ENCODE measurements at places on chromosomes 16 and 17.

DNA sequence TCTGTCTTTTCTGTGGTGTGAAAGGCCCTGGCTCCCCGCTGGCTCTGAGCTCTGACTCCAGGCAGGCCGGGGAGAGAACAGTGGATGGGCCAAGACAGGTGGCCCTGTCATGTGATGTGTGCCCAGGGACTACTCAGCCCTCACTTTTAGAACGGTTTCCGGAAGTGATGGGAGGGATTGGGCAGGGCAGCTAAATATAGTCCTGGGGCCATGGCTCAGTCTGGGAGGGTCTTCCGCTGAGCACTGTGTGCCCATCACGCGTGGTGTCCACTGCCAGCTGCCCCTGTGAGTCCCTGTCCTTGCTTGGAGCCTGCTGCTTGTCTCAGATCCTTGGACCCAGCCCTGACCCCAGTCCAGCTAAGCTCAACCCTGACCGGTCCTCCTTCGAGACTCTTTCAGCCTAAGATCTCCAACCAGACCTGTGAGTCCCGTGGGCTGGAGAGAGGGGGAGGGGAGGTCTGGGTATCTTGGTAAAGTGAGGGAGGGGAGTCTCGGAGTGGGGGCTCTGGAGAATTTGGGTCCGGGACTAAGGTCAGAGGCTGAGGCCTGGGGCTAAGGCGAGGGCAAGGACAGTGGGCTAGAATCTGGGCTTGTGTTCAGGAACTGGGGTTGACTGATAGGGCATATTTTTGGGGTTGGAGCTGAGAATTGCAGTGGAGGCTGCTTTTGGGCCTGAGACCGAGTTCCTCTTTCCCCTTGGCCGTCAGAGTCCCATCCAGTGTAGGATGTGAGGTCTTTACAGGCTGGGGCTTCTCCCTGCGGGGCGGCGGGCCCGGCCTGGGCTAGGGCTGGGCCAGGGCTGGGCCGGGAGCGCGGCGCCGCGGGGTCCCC, at the start of gene TRIM72:
Gene TRIM72 (plus strand): TSS at position 243 of the 831 bp plus-strand sequence. CDS start 620 bp downstream, outside the sequence.
- no peak for DNase-seq

DNA sequence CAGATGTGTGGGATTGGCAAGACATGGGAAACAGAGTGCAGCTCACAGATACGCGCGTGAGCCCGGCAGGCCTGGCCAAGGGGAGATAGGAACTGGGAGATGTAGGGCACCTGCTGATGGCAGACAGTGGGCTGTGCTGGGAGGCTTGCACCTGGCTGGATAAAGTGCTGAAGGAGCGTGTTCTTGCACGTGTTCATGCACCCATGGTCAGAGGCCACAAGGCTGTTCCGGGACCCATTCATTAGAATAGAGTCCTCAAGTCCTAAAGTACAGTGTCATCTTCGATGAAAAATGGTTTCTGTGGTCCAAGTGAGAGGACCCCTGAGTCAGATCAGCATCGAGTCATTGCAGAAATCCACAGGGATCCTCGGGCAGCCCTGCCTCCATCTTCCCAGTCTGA, 236.4 kb downstream of the CCDC182 start:
- no peak for DNase-seq

DNA sequence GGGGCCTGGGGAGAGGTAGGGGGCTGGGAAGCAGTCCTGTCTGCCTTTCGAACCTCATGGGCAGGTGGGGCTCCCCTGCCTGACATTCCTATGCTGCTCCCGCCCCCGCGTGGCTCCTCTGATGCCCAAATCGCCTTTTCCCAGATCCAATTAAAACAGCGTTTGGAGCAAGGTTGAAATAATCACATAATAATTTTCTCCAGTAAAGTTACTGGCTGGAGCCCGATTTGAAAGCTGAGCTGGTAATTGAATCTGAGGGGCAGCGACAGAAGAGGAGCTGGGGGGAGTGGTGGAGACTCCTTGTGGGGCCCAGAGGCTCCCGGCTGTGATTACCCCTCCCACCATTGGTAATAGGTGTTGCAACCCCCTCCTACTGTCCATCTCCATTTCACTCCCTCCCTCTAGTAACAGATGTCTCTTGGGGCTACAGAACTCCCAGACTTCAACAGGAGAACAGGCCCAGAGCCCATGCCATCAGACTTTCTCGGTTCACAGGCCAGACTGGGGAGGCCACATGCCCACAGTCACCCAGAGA, 38.9 kb upstream of the C1QL1 start:
- no peak for DNase-seq

DNA sequence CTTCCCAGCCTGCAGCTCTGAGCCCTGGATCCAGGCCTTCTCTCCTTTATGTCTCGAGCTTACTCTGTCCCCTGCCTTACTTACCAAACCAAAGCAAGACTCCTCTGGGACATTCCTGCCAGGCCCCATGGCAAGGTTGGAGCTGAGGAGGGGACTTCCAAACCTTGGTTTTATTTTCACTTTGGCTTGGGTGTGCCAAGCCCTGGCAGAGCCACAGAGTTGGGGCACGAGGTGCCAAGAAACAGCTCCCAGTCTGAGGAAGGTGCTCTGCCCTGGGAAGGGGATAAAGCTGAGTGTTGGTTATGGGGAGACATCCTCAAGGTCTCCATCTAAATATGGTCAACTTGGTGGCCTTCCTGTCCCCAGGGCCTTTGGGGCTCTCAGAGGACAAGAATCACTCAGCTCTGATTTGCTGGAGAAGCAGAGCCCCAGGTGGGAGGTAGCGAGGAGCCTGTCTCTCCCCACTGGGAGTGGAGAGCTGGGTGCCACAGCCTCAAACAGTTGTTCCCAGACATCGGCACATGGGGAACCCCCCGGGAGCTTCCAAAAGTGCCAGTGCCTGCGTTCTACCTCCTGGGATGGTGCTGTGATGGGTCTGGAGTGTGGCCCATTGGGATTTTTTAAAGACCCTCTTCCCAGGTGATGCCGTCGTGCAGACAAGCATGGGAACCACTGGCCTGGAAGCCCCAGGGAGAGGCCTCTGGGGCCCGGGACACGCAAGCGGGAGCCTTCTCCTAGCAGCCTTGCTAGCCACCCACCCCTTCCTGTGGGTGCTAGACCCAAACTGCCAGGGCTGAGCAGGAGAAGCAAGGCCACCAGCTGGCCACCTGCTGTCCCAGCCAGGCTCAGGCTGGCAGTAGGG, 10.3 kb downstream of the NLRC5 start:
- no peak for DNase-seq

GRCh38 chr17:17906418-17907215, 65.6 kb downstream of the TOM1L2 start:
- DNase-seq, result no peak

- no peak for DNase-seq
These were observed 236.8 kb downstream of the IRX3 start for GRCh38 chr16:54049591-54050458.

DNA sequence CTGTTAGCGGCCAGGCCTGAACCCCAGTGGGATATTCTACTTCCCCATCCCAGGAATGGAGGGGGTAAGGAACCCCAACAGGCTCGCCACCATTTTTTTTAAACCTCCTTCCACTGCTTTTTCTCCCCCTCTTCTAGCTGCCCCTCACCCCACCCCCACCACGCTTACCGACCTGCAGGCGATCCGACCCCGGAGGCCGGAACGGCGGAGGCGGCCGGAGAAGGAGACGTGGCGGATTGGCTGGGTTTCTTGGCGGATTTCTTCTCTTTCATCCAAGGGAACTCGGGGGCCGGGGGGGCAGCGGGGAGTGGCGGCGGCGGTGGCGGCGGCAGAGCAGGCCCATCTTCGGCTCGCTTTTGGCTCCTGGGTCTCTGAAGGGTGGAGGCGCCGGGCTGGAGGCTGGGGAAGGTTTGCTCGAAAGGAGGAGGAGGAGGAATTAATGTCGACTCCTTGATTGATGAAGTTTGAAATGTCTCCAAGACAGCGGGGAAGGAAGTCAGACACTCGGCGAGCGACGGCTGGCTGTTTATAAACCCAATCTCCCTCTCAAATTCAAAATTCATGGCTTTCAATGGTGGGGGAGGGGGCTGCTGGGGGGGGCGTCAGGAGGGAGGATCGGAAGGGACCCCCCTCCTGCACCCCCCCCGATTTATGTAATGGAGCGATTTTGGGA, 424 bp downstream of the HOXB2 start:
- no peak for DNase-seq

GRCh38 chr17:16158714-16159113, 56.6 kb downstream of the NCOR1 start:
- no peak for DNase-seq

- no peak for DNase-seq
These were observed 25.5 kb downstream of the SERPINF1 start for GRCh38 chr17:1787301-1787902.

DNA sequence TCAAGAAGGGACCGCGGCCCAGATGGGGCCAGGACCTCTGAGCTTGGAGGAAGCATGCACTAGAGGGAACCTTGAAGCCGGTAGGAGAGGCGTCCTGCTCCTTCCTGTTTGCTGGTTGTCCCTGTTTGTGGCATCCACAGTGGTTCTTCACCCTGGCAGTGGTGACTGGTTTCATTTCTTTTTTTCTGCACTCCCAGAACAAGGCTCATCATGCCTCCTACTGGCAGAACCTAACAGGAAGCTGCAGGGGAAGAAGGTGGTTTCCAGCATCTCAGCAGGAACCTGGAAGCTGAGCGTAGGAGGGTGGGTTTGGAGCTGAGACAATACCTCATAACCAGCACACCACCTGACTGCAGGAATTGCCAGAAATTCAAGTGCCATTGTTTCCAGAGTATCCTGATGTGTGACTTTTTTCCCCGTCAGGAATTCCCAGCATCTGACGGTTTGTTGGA, 5.8 kb downstream of the TMEM231 start:
- no peak for DNase-seq

DNA sequence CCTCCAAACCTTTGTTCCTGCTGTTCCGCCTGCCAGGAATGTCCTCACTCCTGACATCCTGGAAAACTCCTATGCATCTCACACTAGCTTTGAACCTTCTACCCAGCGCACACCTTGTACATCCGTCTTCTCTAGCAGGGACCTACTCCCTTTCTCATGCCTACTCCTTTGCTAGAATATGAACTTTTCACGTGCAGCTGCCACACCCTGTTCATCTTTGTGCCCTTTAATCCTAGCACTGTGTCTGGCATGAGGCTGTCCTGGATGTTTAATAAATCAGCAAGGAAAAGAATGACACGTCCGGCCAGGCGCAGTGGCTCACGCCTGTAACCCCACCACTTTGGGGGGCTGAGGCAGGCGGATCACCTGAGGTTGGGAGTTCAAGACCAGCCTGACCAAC, 111.0 kb downstream of the NTN1 start:
- DNase-seq, result no peak

DNA sequence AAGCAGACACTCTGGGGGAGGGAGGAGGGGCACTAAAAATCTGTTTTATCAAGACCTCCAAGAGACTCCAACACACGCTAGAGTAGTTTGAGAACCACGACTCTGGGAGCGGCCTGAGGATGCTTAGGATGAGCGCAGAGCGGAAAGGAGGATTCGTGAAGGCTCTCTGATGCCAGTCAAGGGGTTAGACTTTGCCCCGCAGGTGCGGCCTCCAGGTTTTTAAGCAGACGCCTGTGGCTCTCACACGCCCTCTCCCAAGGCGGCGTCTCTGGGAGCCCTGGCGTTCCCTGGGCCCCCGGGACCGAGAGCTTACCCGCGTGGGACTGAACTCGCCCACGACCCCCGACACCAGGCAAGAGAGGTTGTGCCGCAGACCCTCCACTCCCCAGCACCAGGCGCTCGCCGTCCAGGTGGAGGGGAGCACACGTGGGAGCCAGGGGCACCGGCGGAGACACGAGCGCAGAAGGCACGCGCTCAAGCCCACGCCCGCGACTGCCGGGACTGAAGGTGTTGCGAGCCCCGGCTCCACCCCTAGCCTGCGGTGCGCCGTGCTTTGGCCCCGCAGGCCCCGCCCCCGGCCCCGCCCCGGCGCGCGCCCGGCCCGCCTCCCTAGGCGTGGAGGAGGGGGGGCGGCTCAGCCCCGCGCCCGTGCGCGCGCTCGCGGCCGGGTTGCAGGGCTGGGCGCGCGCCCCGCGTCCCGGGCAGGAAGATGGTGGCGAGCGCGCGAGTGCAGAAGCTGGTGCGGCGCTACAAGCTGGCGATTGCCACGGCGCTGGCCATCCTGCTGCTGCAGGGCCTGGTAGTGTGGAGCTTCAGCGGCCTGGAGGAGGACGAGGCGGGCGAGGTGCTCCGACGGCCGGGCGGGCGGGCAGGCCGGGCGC, at the start of gene XYLT2:
Gene XYLT2 (plus strand): TSS at position 695 of the 881 bp plus-strand sequence. CDS start 15 bp downstream, at position 710.
- peak; percentile 53 for DNase-seq

- DNase-seq, result no peak
These were observed 1.5 kb downstream of the TNRC6C start for GRCh38 chr17:77959926-77960521.

- no peak for DNase-seq
These were observed 12.4 kb downstream of the CBLN1 start for GRCh38 chr16:49269201-49269600.

GRCh38 chr16:61887903-61888302, 148.3 kb downstream of the CDH8 start:
- DNase-seq, result no peak

GRCh38 chr17:42676424-42677011, at the start of gene PLEKHH3:
Gene PLEKHH3, minus strand, starts transcription at chr17:42676994. Its CDS starts 431 bp downstream, at chr17:42676563.
- peak; percentile 20 for DNase-seq

- no peak for DNase-seq
These were observed 31.8 kb upstream of the MAF start for GRCh38 chr16:79632289-79632688.

DNA sequence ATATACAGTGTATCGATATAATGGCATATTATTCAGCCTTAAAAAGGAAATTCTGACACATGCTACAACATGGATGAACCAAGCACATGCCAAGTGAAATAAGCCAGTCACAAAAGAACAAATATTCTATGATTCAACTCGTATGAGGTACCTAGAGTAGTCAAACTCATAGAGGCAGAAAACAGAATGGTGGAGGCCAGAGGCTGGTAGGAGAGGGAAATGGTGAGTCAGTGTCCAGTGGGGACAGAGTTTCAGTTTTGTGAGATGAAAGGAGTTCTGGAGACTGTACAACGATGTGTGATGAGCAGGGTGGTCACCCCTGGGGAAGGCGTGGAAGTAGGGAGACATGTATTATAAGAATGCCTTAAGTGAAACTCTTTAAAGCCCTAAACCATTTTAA, 39.9 kb downstream of the RNF157 start:
- no peak for DNase-seq

DNA sequence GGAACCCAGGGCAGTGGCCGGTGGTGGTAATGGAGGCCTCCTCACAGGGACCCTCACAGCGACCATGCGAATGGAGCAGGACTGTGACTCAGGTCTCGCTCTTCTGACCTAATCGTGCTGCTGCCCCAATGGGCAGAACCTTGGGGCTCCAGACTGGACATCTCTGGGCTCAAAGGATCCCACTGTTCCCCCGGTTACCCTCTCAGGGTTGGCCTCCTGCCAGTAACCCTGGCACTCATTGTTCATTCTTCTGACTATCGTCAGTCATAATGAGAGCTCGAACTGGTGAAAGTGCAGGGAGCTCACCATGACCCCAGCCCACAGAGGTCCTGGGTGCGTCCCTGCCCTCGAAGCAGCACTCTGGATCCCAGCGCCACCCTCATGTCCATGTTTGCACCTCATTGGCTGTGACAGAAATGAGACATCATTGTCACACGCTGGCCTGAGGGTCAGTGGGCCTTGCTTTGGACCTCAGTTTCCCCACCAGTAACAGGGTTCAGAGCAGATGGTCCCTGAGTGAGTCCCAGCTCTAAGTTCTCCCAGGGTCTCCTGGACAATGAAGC, 4.0 kb upstream of the NPRL3 start:
- no peak for DNase-seq
